ENCODE measurements at places on chromosomes 16 and 17.

DNA sequence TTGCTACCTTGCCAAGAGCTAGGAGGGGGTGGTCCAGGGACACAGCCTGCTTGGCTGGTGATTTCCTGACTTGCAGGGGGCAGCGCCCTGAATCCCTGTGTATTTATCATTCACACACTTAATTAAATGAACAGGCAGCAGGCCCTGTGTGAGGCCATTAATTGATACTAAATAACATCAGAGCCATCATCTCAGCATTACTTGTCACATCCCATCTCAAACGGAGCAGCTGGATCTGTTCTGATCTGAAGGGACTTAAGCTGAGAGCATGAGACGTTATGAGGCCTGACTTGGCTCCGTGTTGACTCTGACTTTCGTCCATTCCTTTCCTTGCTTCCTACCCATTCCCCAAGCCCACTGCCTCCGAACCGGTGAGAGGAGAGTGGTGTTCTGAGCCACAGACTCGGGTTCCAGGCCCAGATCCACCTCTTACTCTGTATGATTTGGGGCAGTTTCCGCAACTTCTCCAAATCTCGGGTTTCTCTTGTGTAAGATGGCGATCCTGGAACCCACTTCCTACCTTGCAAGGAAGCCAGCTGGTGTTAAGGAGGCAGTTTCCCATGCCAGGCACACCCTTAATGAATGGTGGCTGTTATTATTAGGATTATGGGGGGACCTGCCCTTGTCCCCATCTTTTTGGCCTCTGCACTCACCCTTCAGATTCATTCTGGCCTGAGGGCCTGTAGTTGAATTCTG is 33.8 kb downstream of the CACNA1G start:
- DNase-seq: no peak

DNA sequence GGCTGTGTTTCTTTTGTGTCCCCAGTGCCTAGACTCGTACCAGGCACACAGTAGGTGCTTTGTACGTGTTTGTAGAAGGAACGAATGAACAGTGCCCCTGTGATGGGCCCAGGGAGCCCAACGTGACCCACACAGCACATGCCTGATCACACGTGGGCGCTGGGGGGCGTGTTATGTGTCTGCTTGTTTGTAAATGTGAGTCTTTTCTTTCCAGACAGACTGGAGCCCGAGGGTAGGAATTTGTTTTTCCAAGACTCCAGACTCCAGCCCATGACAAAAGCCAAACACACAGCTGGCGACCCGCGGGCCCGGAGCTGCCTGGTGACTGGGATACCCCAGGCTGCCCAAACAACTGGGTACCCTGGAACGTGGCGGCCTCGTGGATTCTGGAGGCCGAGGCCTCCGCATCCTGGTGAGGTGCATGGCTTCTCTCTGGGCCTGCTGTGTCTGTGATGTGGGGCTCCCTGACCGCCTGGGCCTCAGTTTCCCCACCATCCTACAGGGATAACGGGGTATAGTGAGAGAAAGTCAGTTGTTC is 14.9 kb upstream of the CBFA2T3 start:
- DNase-seq: no peak

DNA sequence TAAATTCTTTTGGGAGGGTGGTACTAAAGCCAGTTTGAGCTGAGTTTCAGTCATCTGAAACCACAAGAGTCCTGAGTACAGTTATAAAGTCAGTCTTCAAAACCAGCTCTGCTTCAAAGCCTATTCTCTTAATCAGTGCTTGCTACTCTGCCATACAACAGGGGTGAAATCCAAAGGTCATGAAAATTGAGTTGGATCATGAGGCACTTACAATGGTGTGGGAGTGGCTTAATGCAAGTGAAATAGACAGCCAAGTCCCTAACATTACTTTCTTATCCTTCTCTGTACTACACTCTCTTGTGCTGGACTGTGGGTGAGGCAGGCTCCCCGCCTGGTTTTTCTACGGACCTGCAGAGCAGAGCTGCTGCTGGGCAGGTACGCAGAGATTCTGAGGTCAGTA is 12.4 kb downstream of the CBLN1 start:
- DNase-seq: no peak

DNA sequence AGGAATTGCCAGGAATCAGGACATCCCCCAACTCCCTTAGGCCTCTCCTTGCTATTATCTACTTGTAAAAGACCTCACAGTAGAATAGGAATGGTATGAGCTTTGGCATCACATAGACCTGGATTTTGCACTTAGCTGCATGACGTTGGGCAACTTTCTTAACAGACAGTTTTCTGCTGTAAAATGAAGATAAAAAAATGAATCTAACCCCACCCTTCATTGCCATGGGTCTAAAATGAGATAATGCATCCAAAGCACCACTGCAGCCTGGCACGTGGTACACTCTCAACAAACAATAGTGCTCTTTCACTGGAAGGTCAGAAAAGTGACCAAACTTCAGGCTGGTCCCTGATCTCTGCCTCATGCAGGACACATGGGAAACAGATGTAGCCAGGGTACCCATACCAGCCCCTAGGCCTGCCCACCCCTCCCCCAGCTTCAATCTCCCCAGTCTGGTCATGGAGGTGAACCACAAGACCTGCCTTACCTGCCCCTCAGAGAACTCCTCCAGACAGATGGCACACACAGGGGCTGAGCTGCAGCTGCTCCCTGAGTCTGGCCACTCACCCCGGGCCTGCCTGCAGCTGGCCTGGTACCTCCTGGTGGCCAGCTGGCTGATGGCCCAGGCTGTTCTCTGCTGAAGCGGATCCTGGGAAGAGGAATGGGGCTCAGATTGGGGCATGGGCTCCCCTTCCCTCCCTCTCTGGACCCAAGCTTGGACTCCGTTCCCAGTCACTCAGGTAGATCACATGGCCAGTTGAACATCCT is 8.5 kb upstream of the SUPT4H1 start:
- DNase-seq: no peak

DNA sequence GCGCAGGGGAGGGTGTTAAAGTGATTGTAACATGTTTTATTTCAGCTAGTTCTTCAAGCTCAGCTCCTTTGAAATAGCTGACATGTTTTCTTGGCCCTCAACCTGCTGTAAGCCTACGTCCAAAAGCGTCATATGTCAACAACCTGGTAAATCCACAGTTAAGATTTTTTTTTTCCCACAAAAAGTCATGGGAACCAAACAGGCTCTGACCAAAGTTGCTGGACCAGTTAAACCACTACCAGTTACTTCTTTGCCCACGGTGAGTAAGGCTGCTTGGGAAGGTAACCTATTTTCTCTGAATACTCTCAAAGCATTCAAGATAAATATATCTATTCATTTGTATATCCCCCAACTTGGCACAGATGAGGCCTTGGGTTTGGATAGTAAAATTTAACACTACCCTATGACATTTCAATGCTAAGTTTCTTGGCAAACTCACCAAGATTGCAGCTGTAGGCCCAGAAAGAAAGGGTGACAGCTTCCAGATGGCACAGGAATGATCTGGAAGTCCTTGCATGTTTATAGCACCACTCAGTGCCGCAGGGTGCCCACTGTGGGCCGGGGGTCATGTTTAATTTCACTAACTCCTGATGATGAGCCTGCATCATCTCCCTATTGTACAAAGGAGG is 166.2 kb downstream of the XYLT1 start:
- DNase-seq: no peak

GRCh38 chr16:81618661-81619060 is 160.4 kb upstream of the PLCG2 start:
- no peak for DNase-seq

- no peak for DNase-seq
Observed at GRCh38 chr16:88867581-88868246, 1.3 kb upstream of the PABPN1L start.

- DNase-seq: no peak
Observed at GRCh38 chr17:27915709-27916108, 22.5 kb upstream of the LYRM9 start.

GRCh38 chr16:31360251-31360650 is 5.3 kb downstream of the ITGAX start:
- no peak for DNase-seq

DNA sequence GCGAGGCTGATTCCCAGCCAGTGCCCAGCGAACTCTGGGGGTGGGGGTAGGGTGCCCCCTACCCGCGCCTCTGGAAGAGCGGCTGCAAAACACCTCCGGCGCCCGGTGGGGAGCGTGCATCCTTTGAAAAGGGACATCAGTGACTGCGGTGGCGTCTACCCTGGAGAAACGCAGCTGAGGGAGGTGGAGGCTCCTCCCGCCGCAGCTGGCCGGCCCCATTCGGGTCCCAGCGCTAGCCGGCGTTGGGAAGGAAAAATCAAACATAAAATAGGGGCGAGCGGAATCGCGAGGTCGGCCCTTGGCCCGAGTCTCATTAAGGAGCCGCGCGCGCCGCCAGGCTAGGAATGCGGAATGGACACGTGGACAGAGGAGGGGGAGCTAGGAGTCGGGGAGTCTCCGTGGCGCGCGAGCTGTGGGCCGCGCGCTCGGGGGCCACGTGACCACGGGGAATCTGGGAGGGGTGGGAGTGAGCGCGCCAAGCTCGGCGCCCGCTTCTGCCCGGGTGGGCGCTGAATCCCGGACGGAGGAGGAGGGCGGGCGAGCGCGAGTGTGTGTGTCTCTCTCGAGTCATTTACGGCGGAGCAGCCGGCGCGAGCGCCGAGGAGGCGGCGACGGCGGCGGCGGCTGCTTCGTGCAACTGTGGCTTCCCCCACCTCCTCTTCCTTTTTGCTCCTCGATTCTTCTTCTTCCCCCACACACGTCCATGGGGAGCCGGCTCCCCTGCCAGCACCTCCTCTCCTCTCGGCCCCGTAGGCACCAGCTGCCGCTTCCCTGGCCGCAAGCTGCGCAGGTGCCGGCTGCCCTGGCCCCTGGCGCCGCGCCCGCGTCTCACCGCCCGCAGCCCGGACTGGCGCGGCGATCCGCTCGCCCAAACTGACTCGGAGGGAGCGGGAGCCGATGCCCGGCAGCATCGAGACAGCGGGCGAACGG is at the start of gene TMEM132E:
Gene TMEM132E (plus strand): TSS at position 566 of the 930 bp plus-strand sequence. CDS start 1,495 bp downstream, outside the sequence.
- no peak for DNase-seq

DNA sequence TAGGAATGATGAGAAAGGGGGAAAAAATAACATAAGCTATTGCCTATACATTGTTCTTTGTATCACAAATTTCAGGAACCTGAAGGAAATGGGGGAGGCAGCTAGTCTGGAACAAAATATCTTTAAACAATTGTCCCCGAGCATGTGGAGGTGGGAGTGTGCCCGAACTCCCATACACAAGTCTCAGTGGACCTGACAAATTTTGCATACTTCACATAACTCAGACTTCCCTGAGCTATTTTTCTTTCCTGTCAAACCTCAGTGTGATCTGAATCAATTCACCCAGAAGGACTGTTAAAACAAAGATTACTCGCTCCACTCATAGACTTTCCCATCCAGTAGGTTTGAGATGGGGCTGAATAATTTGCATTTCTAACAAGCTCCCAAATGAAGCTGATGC is 1.6 kb upstream of the XPO6 start:
- no peak for DNase-seq

DNA sequence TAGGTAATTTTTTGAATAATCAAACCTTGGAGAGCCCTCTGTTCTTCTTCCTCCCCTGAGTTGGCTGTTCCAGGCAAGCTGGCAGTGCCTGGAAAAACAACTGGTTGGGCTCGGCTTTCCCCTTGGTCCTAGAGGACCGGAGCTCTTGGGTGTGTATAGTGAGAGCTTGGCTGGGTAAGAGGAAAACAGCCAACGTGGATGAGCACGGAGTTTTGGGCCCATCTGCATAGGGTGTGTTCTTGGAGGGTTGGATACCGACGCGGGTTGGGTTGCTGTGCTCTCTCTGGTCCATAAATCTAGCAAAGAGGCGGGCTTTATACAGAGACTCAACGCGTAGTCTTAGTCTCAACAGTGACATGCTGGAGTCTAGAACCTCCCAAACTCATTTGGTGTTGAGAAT is 23.2 kb downstream of the ITGB3 start:
- DNase-seq: no peak

DNA sequence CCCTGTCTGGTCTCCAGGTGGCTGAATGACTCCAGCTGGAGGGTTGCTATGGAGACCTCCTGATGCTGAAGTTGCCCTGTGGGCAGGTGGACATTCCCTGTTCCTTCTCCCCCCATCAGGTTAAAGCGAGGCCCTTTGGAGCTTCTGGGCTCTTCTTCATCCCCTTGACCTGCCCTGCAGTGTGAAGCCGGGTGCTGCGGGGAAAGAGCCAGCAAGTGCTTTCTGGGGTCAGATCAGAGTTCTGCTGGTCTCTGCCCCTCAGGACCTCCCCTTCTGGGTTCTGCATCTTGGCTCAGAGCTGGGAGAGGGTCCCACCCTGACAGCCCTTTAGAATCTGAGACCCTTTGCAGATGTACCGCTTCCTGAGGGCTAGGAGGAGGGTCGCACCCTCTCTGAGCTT is 25.1 kb downstream of the NKD1 start:
- DNase-seq: no peak
